ENCODE measurements at places on chromosomes 7 and 10. TPM values are rescaled to one million over a fixed set of nuclear protein-coding genes. Genes with fewer than 3 reads are reported as not detected.

SLC26A5 gene
- not detected for polyA plus RNA-seq

GRCh38 chr10:114245121-114245791, 6.2 kb downstream of the VWA2 start:
- DNase-seq = no peak
- no peaks in the 10 kb centered on the region for H3K36me3 ChIP-seq
- peaks cover 16% of the 10 kb centered on the region for H3K27me3 ChIP-seq
- no peaks in the 10 kb centered on the region for H3K4me1 ChIP-seq
- no peak overlapping the region for H3K27ac ChIP-seq

SFMBT2 gene
- polyA plus RNA-seq = 0.20 TPM

DNA sequence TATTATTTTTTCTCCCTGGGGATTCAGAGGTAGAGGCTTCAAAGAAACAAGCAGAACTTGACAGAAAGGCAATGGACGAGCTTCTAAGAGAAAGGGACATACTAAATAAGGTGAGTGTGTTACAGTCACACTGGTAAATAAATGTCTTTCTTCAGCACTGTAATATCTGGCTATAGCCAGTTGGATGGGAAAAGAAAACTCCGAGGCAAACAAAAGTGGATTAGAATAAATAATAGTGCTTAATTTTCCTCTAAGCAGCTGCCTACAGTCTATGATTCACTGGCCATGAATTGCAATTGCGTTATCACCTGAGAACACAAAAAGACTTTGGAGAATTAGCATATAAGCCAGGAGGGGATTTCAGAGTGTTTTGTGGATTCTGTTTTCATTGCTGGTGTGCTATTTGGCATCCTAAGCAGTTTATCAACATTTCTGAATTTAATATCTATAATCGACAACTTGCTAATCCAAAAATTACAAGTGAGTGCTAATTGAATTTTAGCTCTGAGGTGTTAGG, 23.2 kb downstream of the CFAP58 start:
- H3K36me3 ChIP-seq = no peaks in the 10 kb centered on the region
- H3K27ac ChIP-seq = no peak overlapping the region
- DNase-seq = no peak

AIMP2 gene
- 104 TPM for polyA plus RNA-seq

DNA sequence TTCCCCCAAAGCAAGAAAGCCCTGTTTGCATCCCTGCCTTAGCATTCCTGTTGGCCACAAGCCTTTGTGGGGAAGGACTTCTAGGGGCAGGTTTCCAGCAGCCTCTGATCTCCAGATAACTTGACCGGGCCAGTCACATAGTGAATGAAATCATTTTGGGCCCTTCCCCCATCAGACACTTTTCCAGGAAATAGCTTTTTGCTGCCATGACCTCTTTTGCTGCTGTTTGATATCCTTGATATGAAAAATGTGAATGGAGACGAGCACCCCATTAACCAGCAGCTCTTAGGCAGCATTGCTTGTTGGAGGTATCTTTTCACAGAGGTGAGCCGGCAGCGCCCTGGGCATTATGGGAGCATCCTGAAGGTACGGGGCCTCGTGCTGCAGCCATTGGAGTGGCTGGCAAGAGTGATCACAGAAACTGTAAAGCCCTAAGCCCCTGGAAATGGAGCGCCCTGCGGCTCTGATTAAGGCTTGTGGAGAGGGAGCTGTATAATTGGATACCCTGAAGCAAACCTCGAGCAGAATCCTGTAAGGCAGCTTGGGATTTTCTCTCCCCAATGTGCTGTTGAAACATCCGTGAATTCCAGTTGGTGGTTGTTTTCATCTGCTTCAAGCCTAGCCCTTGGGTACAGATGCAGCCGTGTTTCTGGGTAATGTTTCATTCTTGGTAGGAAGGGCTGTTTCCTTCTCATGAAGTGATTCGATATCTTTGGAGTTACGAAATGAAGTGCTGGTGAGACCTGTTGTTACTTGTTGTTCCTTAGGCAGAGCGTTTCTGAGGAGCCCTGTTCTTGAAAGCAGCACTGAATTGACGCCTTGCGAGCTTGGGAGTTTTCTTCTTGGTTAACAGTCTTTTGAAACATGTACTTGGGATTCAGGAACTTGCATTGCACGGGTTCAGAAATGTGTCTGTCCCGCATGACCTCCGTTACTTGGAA, 179.0 kb downstream of the PTEN start:
- H3K4me1 ChIP-seq = peaks cover 15% of the 10 kb centered on the region
- no peaks in the 10 kb centered on the region for H3K27me3 ChIP-seq
- H3K36me3 ChIP-seq = no peaks in the 10 kb centered on the region
- no peak overlapping the region for H3K4me3 ChIP-seq
- DNase-seq = peak; percentile 16

- no peak for DNase-seq
- H3K36me3 ChIP-seq = no peaks in the 10 kb centered on the region
- H3K4me1 ChIP-seq = no peaks in the 10 kb centered on the region
- no peak overlapping the region for H3K4me3 ChIP-seq
These were observed 9.0 kb downstream of the PPP1R17 start for GRCh38 chr7:31695859-31696614.

- H3K27me3 ChIP-seq = no peaks in the 10 kb centered on the region
- H3K4me1 ChIP-seq = peaks cover 29% of the 10 kb centered on the region
- no peak overlapping the region for H3K27ac ChIP-seq
- H3K36me3 ChIP-seq = no peaks in the 10 kb centered on the region
- no peak overlapping the region for H3K4me3 ChIP-seq
- peak; percentile 13 for DNase-seq
These were observed 95.2 kb downstream of the WDR37 start for GRCh38 chr10:1151076-1152033.

ITPRID1 gene
- polyA plus RNA-seq = not detected

IPMK gene
- polyA plus RNA-seq = 0.88 TPM

- peak overlapping the region; percentile 14 for H3K27ac ChIP-seq
- H3K27me3 ChIP-seq = no peaks in the 10 kb centered on the region
- H3K4me1 ChIP-seq = no peaks in the 10 kb centered on the region
- H3K36me3 ChIP-seq = no peaks in the 10 kb centered on the region
- DNase-seq = peak; percentile 13
These were observed 330.2 kb upstream of the FZD1 start for GRCh38 chr7:90933984-90934383.

PTN gene
- 23.7 TPM for polyA plus RNA-seq

CALY gene
- 3.3 TPM for polyA plus RNA-seq

GRCh38 chr7:22723637-22724036, 3.4 kb upstream of the IL6 start:
- peak overlapping the region; percentile 39 for H3K27ac ChIP-seq
- H3K36me3 ChIP-seq = no peaks in the 10 kb centered on the region
- no peak for DNase-seq
- no peaks in the 10 kb centered on the region for H3K27me3 ChIP-seq
- H3K4me1 ChIP-seq = peaks cover 14% of the 10 kb centered on the region
- H3K4me3 ChIP-seq = no peak overlapping the region

CLRN3 gene
- 0.25 TPM for polyA plus RNA-seq

DNA sequence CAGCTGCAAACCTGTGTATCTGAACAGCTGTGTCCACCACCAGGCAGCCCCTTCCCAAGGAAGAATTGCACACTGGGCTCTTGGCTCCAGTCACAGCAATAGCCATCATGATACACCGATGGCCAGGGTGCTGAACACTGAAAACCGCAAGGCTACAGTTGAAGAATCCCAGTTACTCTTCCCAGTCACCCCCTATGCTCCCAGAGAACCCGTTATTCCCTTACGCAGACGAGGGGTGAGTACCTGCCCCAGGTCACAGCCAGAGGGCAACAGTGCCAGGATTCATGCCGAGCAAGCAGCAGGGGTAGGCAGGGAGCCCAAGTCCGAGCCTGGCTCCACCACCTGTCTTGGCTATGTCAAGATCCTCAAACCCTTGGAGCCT, 57.8 kb downstream of the RASGEF1A start:
- no peak for DNase-seq
- H3K4me1 ChIP-seq = no peaks in the 10 kb centered on the region
- H3K4me3 ChIP-seq = no peak overlapping the region

NKX1-2 gene
- polyA plus RNA-seq = not detected

DNA sequence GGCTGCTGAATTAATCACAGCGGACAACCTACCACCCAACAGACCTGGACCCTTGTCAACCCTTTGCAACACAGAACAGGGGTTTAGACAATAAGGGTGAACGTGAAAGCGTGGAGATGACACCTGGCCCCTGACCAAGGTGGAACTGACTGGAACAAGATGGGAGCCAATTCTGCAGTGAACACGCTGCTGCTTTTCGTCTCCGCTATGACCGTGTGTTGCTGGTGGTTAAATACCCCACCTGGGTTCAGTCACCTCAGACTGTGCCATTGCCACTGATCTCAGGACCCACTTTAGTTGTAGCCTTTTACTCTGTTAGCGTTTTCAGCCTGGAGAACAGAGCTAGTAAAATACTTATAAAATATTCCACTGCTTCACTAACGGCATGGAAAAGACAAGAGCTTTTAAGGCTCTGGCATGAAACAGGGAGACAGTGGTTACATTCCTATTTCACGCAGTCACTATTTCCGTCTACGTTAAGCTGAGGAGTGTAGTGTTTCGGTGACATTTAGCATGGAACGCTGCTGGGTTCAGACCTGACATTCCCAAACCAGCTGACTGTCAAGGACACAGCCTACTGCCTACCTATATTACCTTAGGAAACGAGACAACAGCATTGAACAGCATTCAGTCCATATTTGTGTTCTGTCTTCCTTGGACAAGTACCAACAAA, 119.5 kb upstream of the PRSS1 start:
- no peak overlapping the region for H3K27ac ChIP-seq
- DNase-seq = no peak
- no peak overlapping the region for H3K4me3 ChIP-seq
- no peaks in the 10 kb centered on the region for H3K36me3 ChIP-seq
- no peaks in the 10 kb centered on the region for H3K4me1 ChIP-seq

DNA sequence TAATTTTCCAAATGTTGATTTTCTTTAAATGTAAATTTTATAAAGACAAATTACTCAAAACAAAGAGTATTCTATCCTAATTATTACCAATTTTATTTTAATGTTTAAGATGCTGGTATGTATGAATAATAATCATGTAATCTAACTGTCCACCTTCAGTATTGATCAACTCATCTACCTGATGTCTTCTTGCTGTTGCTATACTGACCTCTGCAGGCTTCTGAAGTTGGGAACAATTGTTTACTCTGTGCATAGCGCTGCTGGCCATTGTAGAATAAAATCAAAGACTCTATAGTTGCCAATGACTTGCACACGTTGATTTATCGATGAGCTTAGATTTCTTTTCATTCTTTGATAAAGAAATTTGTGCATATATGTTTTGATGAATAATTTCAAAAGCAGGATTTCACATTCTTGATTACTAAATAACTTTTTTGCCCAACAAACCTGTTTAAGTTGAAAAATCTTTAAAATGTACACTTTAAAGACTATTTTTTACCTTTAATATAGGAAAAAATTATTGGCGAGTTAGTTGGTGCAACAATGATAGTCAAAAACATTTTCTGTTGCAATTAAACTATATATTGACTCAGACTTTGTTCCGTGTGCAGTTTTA, 282.3 kb downstream of the TFEC start:
- no peak for DNase-seq
- H3K27ac ChIP-seq = no peak overlapping the region
- H3K36me3 ChIP-seq = no peaks in the 10 kb centered on the region
- no peaks in the 10 kb centered on the region for H3K27me3 ChIP-seq
- H3K4me1 ChIP-seq = no peaks in the 10 kb centered on the region

- no peaks in the 10 kb centered on the region for H3K36me3 ChIP-seq
- DNase-seq = no peak
- no peaks in the 10 kb centered on the region for H3K27me3 ChIP-seq
- H3K4me3 ChIP-seq = no peak overlapping the region
These were observed 20.0 kb downstream of the CUBN start for GRCh38 chr10:17109475-17110207.

DNA sequence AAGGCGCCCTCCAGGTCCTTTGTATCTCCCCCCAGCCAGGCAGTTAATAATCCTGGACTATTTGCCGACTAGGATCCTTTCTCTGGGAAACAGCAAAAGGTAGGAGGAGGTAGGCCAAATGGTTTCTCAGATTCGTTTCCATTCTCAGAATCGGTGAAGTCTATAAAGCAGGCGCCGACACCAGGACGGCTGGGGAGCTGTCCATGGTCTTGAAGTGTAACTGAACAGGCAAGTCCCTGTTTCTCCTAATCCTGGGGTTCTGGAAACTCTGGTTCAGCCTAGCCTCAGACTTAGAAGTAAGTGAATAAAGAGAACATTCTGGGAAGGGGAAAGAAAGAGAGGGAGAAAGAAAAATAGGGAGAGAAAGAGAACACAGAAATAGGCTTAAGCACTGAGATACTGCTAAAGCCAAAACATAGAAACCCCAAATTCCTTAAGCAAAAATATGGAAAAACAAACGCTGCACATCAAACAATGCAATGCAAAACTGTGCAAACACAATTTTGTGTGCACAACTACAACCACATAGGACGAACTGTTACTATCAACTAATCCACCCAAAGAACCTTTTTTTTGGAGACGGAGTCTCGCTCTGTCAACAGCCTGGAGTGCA, 11.1 kb upstream of the INA start:
- H3K27ac ChIP-seq = no peak overlapping the region
- no peaks in the 10 kb centered on the region for H3K36me3 ChIP-seq
- no peaks in the 10 kb centered on the region for H3K27me3 ChIP-seq
- H3K4me3 ChIP-seq = no peak overlapping the region

PILRB gene
- 63.7 TPM for polyA plus RNA-seq

HTR5A gene
- not detected for polyA plus RNA-seq

DNA sequence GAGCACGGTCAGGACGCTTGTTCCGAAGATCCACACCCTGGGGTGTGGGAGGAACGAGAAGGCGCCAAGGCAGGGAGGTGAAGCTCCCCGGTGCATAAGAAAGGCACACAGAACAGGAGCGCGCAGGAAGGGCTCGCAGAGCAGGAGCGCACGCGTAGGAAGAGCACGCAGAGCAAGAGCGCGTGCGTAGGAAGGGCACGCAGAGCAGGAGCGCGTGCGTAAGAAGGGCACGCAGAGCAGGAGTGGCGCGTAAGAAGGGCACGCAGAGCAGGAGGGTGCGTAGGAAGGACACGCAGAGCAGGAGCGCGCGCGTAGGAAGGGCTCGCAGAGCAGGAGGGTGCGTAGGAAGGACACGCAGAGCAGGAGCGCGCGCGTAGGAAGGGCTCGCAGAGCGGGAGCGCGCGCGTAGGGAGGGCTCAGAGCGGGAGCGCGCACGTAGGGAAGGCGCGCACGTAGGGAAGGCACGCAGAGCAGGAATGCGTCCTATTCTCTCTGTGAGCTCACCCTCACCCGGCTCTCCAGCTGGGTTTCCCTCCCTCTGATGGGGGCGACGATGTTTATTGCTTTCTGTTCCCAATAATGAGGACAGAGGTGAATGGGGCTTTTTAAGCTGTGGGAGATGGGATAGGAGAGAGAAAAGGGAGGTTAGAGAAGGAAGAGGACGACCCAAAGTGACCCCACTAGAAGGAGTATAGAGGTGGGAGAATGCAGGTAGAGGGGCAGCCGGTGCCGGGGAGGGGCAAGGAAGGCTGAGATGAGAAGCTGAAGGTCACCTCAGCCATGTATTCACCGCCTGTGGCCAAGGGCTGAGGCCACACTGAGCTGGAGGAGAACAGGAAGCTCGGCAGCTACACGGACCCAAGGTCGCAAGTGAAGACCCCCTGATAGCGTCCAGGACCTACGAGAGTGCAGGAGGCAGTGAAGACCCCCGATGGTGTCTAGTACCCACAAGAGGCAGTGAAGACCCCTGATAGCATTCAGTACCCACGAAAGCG, 423.2 kb downstream of the PTPRN2 start:
- DNase-seq = no peak
- H3K27ac ChIP-seq = no peak overlapping the region
- no peaks in the 10 kb centered on the region for H3K27me3 ChIP-seq
- H3K4me3 ChIP-seq = no peak overlapping the region

ACSM6 gene
- not detected for polyA plus RNA-seq
